Glomerular endothelial cell (primary cell): ENCODE measurements at places on chromosomes 3 and 15.

GRCh38 chr3:31417486-31417885 lies 115.2 kb upstream of the STT3B start:
- no peak for DNase-seq

- DNase-seq, result no peak
Observed at GRCh38 chr3:150096700-150097587, 126.2 kb upstream of the PFN2 start.

DNA sequence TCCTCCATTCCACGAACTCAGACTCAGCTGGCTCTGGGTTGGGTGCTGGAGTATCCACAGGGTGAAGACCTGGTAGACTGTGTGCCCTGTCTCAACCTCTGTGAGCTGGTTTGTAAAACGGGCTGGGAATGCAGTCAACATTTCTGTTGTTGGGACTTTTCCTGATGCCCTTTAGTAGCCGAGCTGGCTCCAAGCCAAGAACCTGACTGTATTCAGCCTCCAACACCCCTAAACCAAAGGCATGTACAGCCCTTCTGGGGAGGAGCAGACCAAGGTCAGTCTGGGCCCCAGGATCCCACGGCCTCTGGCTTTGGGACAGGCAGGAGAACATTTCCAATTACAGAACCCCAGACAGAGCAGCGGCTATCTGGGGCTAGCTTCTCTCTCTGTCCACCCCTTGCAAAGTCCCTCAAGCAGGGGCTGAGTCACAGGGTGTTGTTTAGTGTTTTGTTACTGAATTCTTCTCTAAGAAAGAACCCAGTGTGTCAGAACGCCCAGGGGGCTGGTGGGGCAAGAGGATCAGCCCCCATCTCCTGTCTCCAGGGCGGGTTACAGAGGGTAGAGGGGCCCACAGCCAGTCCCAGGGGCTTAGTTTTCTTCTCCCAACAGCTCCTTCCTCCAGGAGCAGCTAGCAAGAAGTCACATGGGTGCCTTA lies 56.8 kb upstream of the SLC6A6 start:
- no peak for DNase-seq

DNA sequence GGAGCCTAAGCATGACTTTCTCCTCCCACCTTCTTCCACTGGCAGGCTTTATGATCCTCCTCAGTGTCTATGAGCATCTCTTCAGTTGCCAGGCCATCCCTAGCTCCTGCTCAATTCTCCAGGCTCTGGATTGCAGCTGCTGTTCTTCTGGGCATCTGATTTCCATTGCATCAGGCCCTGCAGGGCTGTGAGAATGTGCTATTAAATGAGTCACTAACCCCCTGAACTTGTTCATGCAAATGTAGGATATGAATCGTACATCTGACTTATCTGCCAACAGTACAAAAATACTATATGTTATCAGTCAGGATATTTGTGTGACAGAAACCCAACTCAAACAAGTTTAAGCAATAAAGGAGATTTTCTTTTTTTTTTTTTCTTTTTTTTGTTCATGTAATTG lies 11.9 kb downstream of the GPR176 start:
- no peak for DNase-seq

DNA sequence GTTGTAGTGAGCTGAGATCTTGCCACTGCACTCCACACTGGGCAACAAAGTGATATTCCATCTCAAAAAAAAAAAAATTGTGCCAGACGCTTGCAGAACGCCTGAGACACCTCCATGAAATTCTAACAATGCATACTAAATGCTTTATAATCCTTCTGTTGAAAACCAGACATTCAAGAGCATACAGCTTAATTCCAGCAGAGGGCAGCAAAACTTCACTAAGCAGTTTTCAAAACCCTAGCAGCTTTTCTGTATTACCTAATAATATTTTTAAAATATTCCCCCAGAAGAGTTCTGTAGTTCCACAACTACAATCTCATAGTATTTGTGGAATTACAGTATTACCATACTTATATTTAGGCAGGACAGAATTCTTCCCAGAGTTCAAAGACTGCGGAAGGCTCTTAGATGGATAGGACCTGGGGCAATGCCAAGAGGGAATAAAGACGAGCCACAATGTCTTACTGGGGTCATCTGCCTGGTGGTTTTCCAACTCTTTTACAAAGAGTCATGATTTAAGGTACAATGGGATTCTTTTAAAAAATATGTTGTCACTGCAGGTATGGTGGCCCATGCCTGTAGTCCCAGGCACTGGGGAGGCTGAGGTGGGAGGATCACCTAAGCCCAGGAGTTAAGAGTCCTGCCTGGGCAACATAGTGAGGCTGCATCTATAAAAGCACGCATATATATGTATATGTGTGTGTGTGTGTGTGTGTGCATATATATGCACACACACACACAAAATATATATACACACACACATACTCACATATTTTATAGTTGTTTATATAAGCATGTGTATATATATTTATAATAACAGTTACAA lies 19.6 kb upstream of the TASOR start:
- peak; percentile 68 for DNase-seq

- no peak for DNase-seq
Observed at GRCh38 chr3:8734908-8735307, 1.3 kb downstream of the CAV3 start.

GRCh38 chr15:85927931-85928537 lies 133.3 kb upstream of the KLHL25 start:
- DNase-seq, result no peak

DNA sequence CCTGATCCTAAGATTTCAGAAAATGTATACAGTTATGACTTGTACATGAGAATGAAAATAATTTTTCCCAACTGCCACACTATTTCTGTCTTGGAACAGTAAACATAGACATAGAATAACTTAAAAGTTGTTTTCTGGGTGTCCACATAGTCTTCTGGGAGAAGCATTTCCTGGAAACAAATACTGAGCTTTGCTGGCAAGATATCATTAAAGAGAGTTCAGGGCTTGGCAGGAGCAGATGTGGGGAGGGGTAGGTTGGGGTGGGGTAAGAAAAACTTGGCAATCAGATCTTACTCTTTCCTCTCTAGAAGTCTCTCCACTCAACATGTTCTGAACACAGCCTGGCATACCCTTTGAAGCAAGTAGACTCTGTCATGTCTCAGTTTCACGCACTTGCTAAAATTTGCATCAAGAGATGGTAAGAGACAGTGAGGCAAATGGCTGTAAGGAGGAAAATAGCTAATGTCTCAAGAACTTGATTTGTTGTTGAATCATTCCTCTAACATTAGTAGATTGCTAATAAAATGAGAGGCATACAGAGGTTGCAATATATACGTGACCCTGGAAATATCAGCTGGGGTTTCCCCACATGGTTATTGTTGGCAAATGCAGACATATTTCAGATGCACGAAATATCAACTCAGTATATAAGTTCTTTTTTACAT lies 27.3 kb upstream of the ABI3BP start:
- DNase-seq, result no peak

DNA sequence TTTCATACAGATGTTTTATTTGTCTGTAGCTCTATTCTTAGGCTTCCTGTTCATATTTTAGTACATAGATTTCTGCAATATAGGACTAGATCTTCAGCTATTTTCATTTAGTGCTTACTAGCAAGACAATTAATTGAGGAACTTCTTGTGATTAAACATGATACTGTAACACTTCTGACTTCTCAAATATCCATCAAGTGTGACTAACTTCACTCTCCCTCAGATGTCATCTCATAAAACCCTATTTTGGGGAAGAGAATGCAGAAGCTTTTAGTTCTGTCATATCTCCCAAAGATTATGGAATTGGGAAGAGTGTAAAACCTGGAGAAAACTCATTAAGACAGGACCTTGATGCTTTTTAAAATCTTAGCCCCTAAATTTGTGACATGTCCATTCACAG lies 28.6 kb upstream of the GOLIM4 start:
- DNase-seq, result no peak

DNA sequence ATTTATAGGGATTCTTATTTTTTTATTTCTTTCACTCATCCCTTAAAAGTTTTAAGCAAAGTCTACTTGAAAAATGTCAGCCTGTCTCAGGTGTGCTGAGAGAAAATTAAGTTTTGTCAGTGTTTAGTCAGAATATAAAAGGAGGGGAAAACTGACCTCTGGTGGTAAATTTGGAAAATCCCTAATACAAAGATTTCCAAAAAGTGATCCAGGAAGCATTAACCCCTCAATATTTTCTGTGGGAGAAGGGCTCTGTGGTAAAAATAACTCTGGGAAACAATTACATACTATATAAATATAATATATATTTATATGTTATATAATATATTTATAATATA lies 41.0 kb upstream of the FRMD4B start:
- DNase-seq, result no peak

GRCh38 chr3:187770224-187770623 lies 25.0 kb upstream of the BCL6 start:
- DNase-seq, result no peak

DNA sequence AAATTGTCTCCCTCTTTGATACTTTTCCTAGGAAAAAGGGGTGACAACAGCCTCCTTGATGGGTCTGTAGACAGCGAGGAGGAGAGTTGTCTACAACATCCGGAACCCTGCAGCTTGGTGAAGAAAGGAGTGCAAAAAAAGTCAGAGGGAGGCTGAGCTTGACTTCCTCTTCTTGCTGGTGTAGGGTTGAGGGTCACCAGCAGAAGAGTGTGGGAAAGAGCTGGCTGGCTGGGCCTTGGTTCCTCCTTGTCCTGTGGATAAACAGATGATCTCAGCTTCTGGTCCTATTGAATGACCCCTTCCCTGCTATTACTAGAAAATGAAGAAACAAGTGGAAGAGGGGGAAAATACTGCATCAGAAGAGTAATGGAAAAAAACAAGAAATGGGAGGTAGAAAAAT lies 20.4 kb downstream of the SLC7A14 start:
- DNase-seq, result no peak

- no peak for DNase-seq
Observed at GRCh38 chr15:43219929-43220928, 589 bp downstream of the EPB42 start.

- DNase-seq, result no peak
Observed at GRCh38 chr15:92617549-92618520, 37.7 kb downstream of the FAM174B start.

DNA sequence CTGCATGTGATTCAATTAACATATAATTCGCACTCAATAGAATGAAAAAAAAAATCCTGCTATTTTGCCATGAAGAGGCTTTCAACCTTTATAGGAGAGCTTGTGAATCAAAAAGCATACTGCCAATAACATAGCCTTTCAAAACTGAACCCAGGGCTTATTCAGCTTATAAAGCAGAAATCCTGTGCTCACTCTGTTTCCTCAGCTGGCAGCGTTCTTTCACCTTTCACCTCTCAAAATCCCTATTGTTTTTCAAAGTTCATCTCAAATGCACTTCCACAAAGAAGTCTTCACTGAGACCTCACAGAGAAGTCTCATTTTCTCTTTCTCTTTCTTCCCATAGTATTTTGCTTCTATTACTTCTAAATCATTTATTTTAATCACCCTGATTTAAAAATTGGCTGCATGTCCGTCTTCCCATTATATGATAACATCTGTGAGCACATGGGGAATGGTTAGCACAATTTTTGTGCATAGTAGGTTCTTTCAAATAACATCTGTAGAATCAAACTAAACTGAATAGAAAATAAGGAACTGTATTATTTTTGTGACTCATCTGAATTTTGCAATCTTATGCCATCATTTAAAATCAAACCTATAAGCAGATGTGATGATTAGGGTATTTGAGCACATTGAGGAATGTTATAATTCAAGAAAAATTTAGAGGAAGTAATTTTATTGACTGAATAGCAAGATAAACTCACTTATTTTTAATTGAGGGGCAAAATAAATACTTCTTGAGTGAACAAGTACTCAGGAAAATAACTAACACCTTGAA lies 373.4 kb downstream of the NLGN1 start:
- DNase-seq, result no peak

DNA sequence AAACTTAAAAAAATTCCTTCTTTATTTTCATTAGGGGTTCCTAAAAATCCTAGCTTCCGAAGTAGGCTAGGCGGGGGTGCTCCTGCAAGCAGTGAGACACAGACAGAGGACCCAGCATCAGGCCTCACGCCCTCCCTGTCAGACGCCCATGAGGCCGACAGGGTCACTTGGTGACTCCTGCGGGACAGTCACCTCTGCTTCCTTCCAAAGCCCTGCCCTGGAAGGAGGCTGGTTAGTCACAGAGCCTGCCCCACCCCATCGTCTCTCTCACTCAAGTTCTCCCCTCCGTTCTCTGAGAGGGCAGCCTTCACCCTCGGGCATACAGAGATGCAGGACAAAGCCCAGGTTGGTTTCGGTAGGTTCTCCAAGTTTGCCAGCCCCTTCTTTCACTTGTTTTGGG lies 38.6 kb downstream of the EHD4 start:
- DNase-seq, result no peak

GRCh38 chr15:68818066-68818768 lies 2.5 kb downstream of the ANP32A start:
- DNase-seq, result no peak

GRCh38 chr15:43238671-43239131 lies 17.9 kb upstream of the EPB42 start:
- no peak for DNase-seq

DNA sequence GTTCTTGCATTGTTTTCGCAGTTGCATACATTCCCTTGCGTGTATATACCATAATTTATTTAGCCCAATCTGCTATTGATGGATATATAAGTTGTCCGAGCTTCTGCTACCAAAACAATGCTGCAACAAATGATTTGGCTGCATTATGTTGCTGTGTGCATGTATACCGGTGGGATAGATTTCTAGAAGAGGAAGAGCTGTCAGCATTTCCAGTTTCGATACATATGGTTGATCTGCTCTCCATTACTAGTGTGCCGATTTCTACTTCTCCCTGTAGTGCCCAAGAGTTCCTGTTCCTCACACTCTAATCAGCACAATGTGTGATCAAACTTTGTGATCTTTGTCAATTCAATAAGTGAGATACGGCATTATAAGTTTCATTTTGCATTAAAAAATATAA lies 92.8 kb upstream of the NMNAT3 start:
- DNase-seq, result no peak
